ENCODE measurements at places on chromosomes 6 and 20.

GRCh38 chr20:1674361-1674760, 16.8 kb upstream of the SIRPG start:
- peak; percentile 16 for DNase-seq

DNA sequence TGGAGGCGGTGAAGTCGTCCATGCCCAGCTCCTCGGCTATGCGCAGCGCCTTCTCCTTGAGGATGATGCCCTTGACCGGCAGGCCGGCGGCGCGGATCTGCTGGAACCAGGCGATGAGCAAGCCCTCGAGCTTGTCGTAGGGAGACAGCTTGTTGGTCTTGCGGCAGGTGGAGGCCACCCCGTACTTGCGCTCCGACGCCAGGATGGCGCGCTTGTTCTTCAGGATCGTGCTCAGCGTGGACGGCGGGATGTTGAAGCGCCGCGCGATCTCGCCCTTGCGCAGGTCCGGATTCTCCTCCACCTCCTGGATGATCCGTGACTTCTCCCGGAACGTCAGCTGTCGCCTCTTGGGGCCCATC, 435 bp downstream of the CENPB start:
- DNase-seq: peak; percentile 34

DNA sequence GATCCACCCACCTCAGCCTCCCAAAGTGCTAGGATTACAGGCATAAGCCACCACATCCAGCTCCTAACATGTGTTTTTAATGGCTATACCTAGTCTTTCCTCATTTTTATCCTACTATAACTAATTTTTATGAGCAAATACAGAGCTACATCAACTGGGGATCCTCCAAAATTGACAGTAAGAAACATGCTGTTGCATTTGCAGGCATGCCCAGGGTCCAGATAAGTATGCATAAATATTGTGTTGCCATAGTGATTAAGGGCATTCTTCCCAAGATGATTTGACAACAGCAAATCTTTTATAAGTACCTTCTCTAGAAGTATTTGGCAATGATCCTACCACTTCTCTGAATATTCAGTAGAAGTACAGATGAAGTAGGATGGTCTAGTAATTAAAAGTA, 41.9 kb upstream of the MOXD1 start:
- DNase-seq: no peak

- DNase-seq: no peak
Observed at GRCh38 chr6:38549180-38549579, 90.5 kb downstream of the BTBD9 start.

DNA sequence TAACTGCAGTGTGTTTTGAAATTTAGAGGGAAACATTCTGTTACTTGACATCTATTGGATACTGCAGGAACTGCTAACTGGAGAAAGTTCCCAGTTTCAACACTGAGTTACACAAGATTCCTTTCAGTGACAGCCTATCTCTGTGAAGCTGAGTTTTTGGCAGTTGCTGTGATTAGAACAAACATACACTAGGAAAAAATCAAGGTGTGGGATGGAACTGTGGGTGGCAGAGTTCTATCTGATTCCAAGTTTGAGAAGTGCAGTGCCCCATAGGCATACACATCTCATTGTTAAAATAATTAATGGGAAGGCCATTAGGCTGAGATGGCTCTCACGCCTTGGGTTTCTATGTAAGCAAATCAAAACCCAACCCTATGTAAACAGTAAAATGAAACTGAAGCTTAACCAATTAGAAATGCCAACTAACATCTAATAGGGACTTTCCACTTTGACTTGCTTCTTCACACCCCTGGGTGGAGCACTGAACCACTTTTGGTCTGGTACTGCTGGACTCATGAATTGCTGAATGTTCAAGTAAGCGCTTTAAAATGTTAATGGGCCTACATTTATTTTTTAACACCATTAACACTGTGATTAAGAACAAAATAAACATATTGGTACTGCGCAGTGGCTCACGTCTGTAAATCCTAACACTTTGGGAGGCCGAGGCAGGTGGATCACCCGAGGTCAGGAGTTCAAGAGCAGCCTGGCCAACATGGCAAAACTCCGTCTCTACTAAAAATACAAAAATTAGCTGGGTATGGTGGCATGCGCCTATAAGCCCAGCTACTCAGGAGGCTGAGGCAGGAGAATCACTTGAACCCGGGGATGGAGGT, 55.2 kb upstream of the TBC1D7 start:
- no peak for DNase-seq

DNA sequence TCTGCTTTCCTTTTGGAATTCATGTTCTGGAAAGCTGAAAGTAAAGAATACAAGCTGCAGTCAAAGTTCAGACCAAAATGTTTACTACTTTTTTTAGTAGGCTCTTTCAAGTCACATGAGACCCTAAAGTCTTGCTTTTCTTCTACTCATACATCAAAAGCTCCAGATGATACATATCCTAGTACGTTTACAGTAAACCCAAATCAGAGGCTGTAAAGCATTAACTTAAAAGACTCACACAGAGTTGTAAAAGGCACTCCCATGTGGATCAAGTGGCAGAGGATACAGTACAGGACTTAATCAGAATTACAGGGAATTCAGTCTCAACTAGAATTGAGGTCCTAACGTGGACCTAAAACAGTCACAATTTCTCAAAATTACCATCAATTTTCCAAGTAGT, 40.7 kb downstream of the STK38 start:
- no peak for DNase-seq

DNA sequence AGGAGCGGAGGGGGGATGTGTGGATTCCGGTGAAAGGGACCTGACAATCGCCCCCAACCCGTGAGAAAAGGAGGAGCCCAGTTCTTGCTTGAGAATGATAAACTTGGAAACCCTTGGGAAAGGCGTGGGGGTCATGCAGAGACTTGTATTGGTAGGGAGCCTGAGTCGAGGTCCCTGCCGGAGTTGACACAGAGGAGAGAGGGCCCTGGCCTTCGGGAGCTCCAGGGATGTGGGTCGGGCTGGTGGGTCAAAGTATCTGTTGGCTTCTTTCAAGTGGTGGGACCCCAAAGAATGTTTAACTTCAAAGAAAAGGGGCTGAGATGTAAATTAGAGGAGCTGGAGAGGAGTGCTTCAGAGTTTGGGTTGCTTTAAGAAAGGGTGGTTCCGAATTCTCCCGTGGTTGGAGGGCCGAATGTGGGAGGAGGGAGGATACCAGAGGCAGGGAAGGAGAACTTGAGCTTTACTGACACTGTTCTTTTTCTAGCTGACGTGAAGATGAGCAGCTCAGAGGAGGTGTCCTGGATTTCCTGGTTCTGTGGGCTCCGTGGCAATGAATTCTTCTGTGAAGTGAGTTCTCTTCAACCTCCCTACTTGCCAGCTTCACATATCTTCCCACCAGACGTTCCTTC, 571 bp downstream of the CSNK2B start:
- DNase-seq: no peak

GRCh38 chr6:2450546-2450945, 205.1 kb upstream of the GMDS start:
- DNase-seq: no peak

GRCh38 chr20:63578224-63579016, 4.4 kb upstream of the HELZ2 start:
- DNase-seq: no peak

DNA sequence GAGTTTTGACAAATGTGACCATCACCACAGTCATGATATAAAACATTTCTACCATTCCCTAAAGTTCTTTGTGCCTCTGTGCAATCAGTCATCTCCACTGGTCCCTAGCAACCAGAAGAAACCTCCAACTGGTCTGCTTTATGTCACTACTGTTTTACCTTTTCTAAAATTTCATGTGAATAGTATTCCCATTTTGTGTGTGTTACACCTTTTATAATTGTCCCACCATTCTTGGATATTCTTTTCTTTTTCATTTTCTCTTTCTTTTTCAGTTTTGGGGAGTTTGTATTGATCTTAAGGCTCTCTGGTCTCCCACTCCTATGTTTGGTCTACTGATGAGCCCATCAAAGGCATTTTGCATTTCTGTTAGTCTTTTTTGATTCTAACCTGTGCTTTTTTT, 95.4 kb downstream of the NCOA3 start:
- DNase-seq: no peak

DNA sequence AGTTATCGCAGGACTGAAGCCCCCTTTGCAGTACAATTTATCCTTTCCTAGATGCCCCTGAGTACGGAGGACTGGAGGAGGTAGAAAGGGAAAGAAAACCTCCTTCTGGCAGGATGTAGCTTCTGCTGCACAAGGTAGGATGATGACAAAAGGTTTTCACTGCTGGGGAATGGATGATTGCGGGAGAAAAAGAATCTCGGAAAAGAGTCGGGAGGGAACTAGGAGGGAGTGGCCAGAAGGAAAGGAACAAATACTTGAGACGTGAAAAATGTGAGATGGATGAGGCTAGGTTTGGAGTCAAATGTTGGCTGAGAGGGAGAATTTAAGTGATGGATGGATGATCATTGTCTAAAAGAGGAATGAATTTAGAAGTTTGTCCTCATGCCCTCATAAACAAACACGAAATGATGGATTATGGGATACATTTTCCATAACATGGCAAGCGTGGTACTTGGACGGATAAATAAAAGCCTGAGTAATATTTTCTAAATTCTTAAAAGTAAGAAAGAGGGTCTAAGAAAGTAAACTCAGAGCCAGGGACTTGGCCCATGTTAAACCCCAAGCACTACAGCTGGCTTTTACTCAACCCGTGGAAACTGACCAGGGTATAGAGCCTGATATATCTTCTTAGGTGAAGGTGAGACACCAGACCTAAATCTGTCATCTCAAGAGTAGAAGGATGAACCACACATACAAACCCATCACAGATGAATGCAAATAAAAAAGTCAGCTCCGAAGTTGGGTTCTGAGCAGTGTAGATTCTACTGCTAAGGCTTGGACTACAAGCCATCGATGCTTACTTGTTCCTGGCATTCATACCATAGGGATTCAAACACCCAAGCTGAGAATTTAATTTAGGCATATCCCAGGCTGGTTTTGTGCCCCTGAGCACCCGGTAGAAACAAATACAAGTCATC, 72.4 kb downstream of the HFE start:
- DNase-seq: no peak

DNA sequence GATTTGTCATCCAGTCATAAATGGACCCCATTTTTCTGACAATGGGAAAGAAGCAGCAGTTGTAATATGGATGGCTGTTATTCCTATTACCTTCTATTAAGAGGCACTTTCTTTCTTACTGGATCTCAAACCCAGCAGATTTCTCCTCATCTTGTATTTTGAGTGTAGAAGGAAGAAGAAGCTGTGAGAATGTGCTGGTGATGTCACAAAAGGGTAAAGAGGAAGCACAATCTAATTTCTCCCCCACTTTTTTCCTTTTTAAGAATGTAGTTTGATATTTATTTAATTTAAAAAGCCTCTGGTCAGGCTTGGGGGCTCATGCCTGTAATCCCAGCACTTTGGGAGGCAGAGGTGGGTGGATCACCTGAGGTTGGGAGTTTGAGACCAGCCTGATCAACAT, 100.0 kb upstream of the JARID2 start:
- DNase-seq: no peak

DNA sequence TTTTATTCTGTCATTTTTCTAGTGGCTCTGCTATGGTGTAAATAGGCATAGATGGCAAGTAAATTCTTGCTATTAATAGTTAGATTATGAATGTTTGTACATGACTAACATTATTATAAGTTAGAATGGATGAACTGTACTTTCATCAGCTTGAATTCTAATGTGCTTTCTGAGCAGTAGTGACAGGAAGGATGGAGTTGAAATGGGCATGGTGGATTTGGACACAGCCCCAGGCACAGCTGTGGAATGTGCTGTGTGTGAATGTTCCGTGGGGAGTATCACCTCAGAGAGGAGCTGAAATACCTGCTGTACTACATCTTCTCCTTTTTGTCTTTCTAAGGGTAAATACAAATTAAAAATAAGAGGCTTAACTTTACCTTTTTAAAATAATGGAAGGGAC, 66.8 kb downstream of the FBXO5 start:
- DNase-seq: no peak

DNA sequence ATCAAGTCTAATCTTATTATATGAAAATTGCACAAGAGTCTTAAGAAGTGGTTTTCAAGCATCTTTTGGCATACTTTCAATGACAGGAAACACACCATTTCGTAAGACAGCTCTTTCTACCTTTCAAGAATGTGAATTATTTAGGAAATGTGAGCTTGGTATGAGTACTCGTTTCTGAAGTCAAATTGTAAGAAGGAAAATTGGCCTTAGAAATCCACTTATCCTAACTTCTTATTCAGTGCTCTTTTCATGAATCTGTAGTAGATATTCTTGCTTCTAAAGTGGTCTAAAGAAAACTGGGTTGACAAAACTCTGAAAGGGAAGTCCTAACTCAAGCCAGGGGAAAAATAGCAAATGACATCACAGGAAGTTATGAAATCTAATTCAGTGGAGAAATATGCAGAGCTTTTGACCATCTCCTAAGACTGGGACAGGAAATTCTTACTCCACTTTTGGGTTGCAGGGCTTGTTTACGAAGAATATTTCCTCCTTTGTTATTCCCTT, 38.5 kb upstream of the OGFRL1 start:
- no peak for DNase-seq

- no peak for DNase-seq
Observed at GRCh38 chr20:46232539-46232938, 75.8 kb downstream of the CDH22 start.

DNA sequence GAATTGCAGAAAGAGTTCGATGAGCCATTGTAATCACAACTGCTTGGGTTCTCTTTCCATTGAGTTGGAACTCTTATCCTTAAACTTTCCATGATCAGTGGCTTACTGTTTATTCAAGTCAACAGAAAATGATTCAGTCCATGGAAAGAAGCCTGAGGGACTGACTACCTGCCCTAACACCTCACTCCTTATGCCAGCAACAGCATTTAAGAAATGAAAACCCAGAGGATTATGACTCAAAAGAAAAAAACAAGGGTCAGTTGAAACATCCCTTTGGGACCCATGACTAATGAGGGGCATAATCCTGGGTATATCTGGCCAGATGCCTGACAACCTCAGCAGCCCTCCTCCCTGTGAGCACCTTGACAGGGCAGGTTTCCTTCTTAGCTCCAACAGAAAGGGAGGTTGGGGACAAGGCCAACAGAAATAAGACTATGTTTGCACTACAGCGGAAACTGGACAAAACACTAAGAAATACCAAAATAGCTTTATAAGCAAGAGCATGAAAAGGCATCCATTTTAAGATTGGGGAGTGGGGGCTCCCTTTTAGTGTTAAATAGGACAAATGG, 106.7 kb downstream of the MAP3K5 start:
- no peak for DNase-seq

- peak; percentile 30 for DNase-seq
Observed at GRCh38 chr6:106511288-106512047, 117.8 kb downstream of the RTN4IP1 start.

DNA sequence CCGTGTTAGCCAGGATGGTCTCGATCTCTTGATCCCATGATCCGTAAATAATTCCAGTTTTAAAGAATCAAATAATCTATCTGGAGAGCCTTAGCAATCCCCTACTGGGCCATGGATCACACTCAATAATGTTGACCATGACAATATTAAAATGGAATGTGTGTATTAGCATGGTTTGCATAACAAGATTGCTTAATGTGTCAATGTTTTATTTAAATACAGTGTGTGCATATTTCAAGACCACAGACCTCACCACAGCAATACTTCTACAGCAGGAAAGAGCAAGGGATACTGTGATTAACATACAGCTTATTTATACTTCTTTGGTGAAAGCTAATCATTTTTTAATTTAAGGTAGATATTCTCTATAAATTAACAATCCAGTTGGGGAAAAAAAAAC, 470.4 kb downstream of the TFAP2B start:
- DNase-seq: no peak

- no peak for DNase-seq
Observed at GRCh38 chr20:6707321-6707831, 60.1 kb upstream of the BMP2 start.

Data from activated CD4-positive, alpha-beta T cell treated with anti-CD3 and anti-CD28 coated beads, Interleukin-2, amount 50 U/mL, for 4 hours (primary cell).